Ovary (tissue), 10 donors: ENCODE measurements at places on chromosomes 2 and 18. TPM values are rescaled to one million over a fixed set of nuclear protein-coding genes. Genes with fewer than 3 reads are reported as not detected.

The KLHL30 gene
- total RNA-seq = 0.30 TPM

The RBKS gene
- 3.7 TPM for total RNA-seq

The CLEC4F gene
- 0.11 TPM for total RNA-seq

The HOXD1 gene
- total RNA-seq = 0.52 TPM

The FNDC4 gene
- total RNA-seq = 41.6 TPM

- H3K4me1 ChIP-seq = peaks cover 9% of the 10 kb centered on the region
- H3K27ac ChIP-seq = no peak overlapping the region
- DNase-seq = no peak
Measured at GRCh38 chr2:69836316-69836715, 6.9 kb downstream of the GMCL1 start.

DNA sequence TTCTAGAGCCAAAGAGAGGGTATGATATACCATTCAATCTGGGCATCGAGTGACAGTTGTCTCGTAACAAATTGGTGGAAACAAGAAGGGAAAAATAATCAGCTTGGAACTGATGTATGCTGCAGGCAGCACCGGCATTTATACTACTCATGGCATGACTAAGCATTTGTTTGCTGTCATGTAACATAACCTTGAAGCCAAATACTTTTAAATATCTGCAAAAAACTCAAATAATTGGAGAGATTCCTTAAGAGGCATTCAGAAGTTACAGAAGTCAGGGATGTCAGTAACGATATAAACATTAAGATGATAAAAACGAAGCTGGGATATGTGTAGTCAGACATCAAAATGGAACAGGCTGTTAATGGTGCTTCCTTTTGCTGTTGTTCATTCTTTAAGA, 157.3 kb upstream of the MMADHC start:
- no peaks in the 10 kb centered on the region for H3K4me1 ChIP-seq
- H3K27ac ChIP-seq = no peak overlapping the region
- H3K4me3 ChIP-seq = no peak overlapping the region

DNA sequence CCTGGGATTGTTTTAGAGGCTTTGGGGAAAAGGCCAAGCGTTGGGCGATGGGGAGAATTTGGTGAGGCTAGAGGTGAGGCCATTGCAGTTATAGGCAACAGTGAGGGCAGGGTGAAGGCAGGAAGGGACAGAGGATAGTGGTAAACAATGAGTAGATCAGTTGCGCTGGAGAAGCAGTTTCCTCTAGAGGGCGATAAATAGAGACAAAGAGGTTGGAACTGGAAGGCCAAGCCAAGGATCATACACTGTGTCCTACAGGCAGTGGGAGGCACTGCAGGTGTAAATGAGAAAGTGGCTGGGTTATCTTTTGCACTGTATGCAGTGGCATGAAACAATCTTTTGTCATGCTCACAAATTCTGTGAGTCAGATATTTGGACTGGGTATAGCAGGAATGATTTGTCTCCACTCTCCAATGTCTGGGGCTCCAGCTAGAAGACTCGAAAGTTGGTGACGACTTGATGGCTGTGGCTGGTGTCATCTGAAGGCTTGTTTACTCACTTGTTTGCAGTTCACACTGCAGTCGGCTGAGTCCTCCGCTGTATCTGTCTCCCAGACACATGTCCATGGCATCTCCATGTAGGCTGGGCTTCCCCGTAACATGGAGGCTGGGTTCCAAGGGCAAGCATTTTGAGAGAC, 82.1 kb downstream of the TNP1 start:
- peaks cover 18% of the 10 kb centered on the region for H3K4me1 ChIP-seq
- no peaks in the 10 kb centered on the region for H3K27me3 ChIP-seq
- DNase-seq = no peak
- H3K27ac ChIP-seq = no peak overlapping the region

GRCh38 chr2:39685126-39685525, 19.4 kb downstream of the TMEM178A start:
- H3K4me3 ChIP-seq = no peak overlapping the region
- no peaks in the 10 kb centered on the region for H3K4me1 ChIP-seq
- no peaks in the 10 kb centered on the region for H3K36me3 ChIP-seq
- H3K27me3 ChIP-seq = no peaks in the 10 kb centered on the region

GRCh38 chr2:152781175-152781574, 62.8 kb downstream of the ARL6IP6 start:
- H3K4me3 ChIP-seq = no peak overlapping the region
- DNase-seq = no peak
- H3K27me3 ChIP-seq = no peaks in the 10 kb centered on the region
- H3K27ac ChIP-seq = no peak overlapping the region
- no peaks in the 10 kb centered on the region for H3K36me3 ChIP-seq

- no peak overlapping the region for H3K4me3 ChIP-seq
- H3K4me1 ChIP-seq = no peaks in the 10 kb centered on the region
- no peak overlapping the region for H3K27ac ChIP-seq
- no peaks in the 10 kb centered on the region for H3K36me3 ChIP-seq
Measured at GRCh38 chr2:123953846-123954245, 71.2 kb upstream of the CNTNAP5 start.

DNA sequence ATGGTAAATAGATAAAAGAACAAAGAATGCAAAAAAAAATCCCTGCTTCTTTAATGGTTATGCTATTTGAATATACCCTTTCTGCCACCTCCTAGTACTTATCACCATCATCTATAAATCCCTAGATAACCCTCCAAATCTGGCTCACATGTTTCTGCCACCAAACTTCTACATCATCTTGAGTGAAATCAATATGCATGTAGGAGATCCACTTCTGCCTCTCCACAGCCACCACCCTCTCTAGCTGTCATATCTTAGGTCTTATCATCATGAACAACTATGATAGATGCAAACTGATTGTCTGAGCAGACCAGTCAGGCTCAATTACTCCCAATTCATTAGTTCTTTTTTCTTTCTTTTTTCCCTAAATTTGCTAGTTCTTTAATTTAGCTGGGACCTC, 55.3 kb downstream of the STRN start:
- no peak overlapping the region for H3K27ac ChIP-seq
- no peaks in the 10 kb centered on the region for H3K27me3 ChIP-seq
- no peak overlapping the region for H3K4me3 ChIP-seq
- no peaks in the 10 kb centered on the region for H3K4me1 ChIP-seq
- no peak for DNase-seq
- no peaks in the 10 kb centered on the region for H3K36me3 ChIP-seq

DNA sequence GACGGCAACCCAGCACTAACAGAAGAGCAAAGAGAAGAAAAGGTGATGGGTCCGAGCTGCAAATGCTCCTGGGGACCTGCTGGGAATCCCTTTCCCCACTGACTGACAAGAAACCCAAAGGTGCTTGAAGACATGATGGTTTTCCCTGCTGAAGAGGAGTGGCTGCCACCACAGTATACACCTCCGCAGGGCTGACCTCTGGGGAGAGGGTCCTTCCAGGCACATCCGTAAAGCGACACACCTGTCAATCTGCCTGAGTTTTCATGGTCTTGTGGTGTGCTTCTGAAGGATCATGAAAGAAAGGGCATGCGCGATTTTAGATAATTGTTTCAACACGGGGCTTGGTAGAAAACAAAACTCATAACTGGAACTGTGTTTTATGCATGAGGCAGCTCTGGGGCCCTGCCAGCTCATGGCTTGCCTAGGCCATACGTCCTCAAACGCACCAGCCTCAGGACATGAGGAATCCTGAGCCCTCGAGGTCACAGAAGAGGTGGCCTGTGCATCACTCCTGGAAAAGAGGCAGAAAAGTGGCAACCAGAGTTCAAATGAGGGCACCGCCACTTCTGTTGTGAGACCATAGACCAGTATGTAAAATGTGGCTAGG, 51.8 kb downstream of the SERTAD2 start:
- H3K4me1 ChIP-seq = peaks cover 2% of the 10 kb centered on the region
- no peak for DNase-seq
- H3K36me3 ChIP-seq = no peaks in the 10 kb centered on the region
- H3K27me3 ChIP-seq = no peaks in the 10 kb centered on the region

- H3K27ac ChIP-seq = no peak overlapping the region
- H3K4me1 ChIP-seq = peaks cover 3% of the 10 kb centered on the region
- DNase-seq = no peak
- no peaks in the 10 kb centered on the region for H3K36me3 ChIP-seq
Measured at GRCh38 chr2:47274054-47274782, 119.1 kb upstream of the STPG4 start.

DNA sequence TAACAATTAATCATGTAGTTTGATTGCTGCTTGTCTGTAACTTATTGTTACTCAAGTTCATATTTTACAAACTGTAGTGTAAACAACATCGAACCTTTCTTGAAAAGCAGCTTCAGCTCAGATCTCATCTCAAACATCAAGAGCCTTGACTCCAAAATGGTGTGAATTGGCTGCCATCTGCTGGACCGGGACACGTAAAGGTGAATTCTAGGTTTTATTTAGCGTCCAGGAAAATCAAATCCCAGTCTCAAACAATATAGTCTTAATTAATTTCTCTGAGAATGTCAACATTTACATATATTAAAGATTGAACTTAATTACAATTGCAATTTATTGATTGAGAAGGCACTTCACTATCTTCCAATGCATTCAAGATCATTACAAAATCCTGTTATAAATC, 453.0 kb downstream of the GALR1 start:
- no peak overlapping the region for H3K4me3 ChIP-seq
- no peaks in the 10 kb centered on the region for H3K4me1 ChIP-seq
- no peak for DNase-seq
- H3K27ac ChIP-seq = no peak overlapping the region
- H3K27me3 ChIP-seq = no peaks in the 10 kb centered on the region
- H3K36me3 ChIP-seq = no peaks in the 10 kb centered on the region

DNA sequence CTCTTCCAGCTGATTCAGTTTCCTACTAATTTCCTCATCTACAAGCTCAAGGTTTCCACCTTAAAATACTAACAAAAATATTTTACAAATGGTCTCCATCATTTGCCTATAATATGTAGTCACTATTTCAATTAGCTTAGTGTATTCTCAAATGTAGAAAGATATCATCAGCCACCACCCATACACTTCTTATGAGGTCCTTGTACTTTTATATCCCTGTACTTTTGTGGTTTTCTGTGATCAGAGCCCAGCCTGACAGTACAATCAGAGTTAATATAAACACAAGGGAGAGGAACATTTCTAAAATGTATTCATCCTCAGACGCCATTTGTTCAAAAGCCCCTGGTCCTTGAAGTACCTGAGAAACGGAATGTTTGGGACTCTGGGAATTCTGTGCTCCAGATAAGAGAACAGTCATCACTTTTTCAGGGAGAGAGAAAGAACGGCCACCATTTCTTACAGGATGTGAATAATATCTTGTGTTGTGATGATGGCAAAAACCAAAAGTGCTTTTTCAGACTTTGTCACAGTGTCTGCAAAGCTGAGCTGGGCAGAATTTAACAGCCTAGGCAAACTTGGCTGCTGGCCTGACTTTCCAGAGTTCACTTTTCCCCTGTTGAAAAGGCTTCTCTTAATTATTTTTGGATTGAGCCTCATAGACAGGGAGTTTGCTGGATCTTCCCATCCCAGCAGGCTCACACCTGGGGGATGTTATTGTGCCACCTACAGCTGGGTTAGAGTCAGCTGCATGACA, 361.7 kb upstream of the ACVR2A start:
- no peaks in the 10 kb centered on the region for H3K4me1 ChIP-seq
- no peak for DNase-seq
- H3K4me3 ChIP-seq = no peak overlapping the region
- no peaks in the 10 kb centered on the region for H3K27me3 ChIP-seq
- no peaks in the 10 kb centered on the region for H3K36me3 ChIP-seq

GRCh38 chr2:88735133-88735532, 43.7 kb downstream of the RPIA start:
- H3K4me3 ChIP-seq = no peak overlapping the region
- H3K27me3 ChIP-seq = no peaks in the 10 kb centered on the region
- H3K27ac ChIP-seq = no peak overlapping the region
- no peak for DNase-seq
- peaks cover 1% of the 10 kb centered on the region for H3K4me1 ChIP-seq

DNA sequence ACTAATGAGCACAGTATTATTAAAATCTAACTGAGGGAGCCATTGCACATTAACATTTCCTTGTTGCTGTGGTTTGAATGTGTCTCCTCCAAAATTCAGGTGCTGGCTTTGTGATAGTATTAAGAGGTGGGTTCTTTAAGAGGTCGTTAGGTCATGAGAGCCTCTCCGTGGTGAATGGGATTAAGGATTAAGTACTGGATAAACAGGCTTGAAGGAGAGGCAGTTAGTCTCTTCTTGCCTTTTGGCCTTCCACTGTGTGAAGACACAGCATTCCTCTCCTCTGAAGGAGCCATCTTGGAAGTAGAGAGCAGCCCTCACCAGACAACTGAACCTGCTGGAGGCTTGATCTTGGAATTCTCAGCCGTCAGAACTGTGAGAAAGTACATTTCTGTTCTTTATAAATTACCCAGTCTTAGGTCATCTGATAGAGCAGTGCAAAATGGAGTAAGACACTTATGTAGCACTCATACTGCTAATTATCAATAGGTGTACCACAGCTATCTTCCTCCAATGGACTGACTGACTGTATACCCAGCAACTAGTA, 182.7 kb downstream of the MYO3B start:
- no peaks in the 10 kb centered on the region for H3K27me3 ChIP-seq
- no peak overlapping the region for H3K4me3 ChIP-seq
- no peaks in the 10 kb centered on the region for H3K36me3 ChIP-seq
- no peak overlapping the region for H3K27ac ChIP-seq

DNA sequence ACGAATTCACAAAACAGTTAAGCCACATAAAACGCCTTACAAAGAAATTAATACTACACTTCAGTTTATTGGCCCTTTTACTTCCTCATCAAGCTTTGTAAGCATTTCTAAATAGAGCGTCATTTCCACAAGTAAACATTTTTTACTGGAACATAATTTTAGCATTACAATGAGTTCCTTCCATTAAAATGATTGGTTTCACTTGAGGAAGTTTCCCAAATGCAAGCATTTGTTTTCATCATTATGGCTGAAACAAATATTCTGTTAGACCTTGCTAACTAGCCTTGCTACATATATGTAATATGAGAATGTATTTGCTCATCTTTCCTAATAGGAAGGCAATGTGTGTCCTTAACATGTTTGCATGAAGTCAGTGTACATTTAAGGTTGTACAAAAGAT, 579.1 kb downstream of the IRS1 start:
- no peaks in the 10 kb centered on the region for H3K4me1 ChIP-seq
- H3K27me3 ChIP-seq = no peaks in the 10 kb centered on the region
- H3K4me3 ChIP-seq = no peak overlapping the region
- H3K36me3 ChIP-seq = no peaks in the 10 kb centered on the region
- DNase-seq = no peak
